ENCODE measurements at places on chromosomes 2 and 18. TPM values are rescaled to one million over a fixed set of nuclear protein-coding genes. Genes with fewer than 3 reads are reported as not detected.

- DNase-seq: no peak
Measured at GRCh38 chr2:107548216-107548615, 278.5 kb upstream of the RGPD4 start.

DNA sequence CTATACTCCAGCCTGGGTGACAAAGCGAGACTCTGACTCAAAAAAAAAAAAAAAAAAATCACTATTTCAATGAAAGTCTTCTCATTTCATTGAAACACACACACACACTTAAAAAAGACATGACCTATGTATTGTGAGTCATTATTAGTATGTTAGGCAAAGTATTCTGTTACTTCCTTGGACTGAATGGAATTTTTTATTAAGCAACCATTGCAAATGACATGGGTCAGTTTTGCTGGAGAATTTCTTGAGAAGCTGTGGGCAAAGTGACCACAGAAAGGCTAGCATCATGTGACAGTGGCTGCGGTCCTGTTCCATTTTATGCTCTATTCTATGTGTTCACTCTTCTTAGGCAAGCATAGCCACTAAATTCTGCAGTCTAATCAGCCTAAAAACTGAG lies 695.7 kb downstream of the TDRD15 start:
- DNase-seq: no peak

The MEP1B gene
- total RNA-seq: 0.13 TPM

The CNDP1 gene
- total RNA-seq: not detected

The ESPNL gene
- 0.08 TPM for total RNA-seq

The SERPINB2 gene
- total RNA-seq: not detected

GRCh38 chr2:233217892-233218377 lies 33.5 kb upstream of the ATG16L1 start:
- no peak for DNase-seq

The CROCC2 gene
- total RNA-seq: not detected

DNA sequence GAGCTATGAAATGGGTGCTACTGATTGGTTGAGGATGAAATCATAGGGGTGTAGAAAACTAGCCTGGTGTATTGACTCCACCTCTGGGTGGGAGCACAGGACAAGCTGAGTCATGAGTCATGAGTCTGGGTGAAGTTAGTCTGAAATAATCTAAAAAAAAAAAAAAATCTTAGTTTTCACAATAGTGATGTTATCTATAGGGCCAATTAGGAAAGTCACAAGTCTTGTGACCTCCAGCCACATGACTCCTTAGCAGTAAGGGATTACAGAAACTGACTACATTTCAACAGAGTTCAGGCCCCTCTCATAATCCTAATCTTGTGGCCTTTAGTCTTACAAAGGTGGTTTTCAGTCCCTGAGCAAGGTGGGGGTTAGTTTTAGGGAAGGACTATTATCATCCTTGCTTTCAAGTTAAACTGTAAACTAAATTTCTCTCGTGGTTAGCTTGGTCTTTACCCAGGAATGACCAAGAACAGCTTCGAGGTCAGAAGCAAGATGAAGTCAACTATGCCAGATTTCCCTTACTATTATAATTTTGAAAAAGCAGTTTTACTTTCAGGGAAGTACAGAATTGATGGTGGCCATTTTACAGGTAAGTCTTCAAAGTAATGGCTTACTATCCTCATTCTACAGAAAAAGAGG lies 338.0 kb upstream of the GYPC start:
- DNase-seq: no peak

The UBR3 gene
- total RNA-seq: 87.5 TPM

DNA sequence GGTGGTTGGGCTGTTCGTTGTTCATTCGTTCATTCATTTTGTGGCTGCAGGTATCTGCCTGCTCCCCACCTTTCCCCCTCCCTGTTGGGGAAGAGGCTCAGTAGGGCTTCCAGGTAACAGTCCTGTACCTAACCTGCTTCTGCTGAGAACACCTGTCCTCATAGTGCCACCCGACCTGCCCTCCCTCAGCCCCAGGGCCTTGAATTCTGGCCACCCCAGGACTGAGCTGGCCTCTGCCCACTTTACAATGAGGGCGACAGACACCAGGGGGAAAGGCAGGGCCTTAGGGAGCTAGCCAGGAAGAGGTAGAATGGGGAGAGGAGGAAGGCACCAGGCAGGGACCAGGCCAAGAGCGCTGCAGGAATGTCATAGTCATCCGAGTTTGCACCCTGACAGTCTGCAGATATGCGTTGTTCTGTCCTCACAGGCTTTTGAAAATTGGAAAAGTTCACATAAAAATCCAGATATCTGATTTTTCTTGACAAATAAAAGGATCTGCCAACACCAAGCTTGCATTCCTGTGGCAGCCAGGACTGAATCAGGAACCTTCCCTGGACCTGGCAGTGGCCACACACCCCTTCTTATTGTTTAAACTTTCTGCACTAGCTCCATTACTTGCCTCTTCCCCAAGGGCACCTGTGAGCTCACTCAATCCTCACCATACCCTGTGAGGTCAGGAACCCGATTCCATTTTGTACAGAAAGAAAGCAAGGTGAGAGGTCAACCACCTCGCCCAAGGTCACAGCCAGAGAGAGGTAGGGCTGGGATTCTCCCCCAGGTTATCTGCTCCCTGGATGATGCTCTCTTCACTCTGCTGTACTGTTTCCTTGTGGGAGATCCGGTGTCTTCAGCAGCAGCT lies 35.3 kb upstream of the MRPL33 start:
- no peak for DNase-seq

GRCh38 chr2:119741868-119742267 lies 17.9 kb upstream of the PTPN4 start:
- DNase-seq: no peak

Measured in cardiac septum (tissue), 1 donor.